T-helper 17 cell (primary cell): ENCODE measurements at places on chromosomes 16 and 17.

- no peaks in the 10 kb centered on the region for H3K4me1 ChIP-seq
- peaks cover 3% of the 10 kb centered on the region for H3K36me3 ChIP-seq
- no peak overlapping the region for H3K27ac ChIP-seq
- peaks cover 64% of the 10 kb centered on the region for H3K27me3 ChIP-seq
Observed at GRCh38 chr17:34130544-34130943, 124.5 kb upstream of the CCL2 start.

DNA sequence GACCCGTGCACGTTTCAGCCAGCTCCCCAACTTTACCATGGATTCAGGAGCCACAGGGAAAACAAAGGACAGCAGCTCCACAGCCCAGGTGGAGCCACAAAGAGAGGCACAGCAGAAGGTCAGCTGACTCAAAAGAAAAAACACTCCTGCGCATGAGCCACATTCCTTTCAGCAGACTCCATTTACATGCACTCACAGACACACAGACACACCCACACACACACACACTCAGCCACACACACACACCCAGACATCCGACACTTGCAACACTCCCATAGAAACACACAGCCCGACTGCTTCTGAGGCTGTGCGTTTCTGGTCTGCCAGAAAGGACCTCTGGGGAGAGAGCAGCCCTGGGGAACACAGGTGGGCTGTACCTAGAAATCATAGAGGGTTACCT is 2335.5 kb downstream of the TP53TG3F start:
- no peak for DNase-seq
- no peaks in the 10 kb centered on the region for H3K4me1 ChIP-seq
- no peaks in the 10 kb centered on the region for H3K36me3 ChIP-seq
- H3K27ac ChIP-seq, result no peak overlapping the region

GRCh38 chr17:55692276-55692675 is 30.4 kb downstream of the TMEM100 start:
- no peak overlapping the region for H3K27ac ChIP-seq
- no peak for DNase-seq
- H3K4me3 ChIP-seq, result no peak overlapping the region
- no peaks in the 10 kb centered on the region for H3K4me1 ChIP-seq
- peaks cover 18% of the 10 kb centered on the region for H3K27me3 ChIP-seq

DNA sequence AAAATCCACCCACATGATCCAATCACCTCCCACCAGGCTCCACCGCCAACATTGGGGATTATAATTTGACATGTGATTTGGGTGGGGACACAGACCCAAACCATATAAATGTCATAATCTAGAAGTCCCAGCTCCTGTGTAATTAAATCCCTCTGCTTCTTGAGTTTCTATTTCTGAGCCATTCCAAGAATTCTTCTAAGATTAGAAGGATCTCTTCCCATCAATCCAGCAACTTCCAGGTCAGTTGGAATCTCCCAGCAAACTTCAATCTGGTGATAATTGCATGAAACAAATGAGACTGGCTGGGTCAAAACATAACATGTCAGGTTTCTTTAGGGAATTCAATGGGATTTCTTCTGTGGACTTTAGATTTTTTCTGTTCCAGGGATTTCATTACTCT is 127.8 kb upstream of the CDH5 start:
- no peak overlapping the region for H3K27ac ChIP-seq
- no peaks in the 10 kb centered on the region for H3K4me1 ChIP-seq
- peaks cover 39% of the 10 kb centered on the region for H3K27me3 ChIP-seq
- no peaks in the 10 kb centered on the region for H3K36me3 ChIP-seq
- H3K4me3 ChIP-seq, result no peak overlapping the region

GRCh38 chr17:44326861-44327444 is 2.3 kb upstream of the SLC25A39 start:
- H3K27me3 ChIP-seq, result no peaks in the 10 kb centered on the region
- no peaks in the 10 kb centered on the region for H3K36me3 ChIP-seq
- DNase-seq, result peak; percentile 89
- peak overlapping the region; percentile 93 for H3K4me3 ChIP-seq

- H3K4me1 ChIP-seq, result peaks cover 68% of the 10 kb centered on the region
- H3K27me3 ChIP-seq, result no peaks in the 10 kb centered on the region
- no peak for DNase-seq
- H3K27ac ChIP-seq, result peak overlapping the region; percentile 99
- no peaks in the 10 kb centered on the region for H3K36me3 ChIP-seq
- peak overlapping the region; percentile 87 for H3K4me3 ChIP-seq
Observed at GRCh38 chr17:77435272-77436057, 294.7 kb downstream of the SEC14L1 start.

DNA sequence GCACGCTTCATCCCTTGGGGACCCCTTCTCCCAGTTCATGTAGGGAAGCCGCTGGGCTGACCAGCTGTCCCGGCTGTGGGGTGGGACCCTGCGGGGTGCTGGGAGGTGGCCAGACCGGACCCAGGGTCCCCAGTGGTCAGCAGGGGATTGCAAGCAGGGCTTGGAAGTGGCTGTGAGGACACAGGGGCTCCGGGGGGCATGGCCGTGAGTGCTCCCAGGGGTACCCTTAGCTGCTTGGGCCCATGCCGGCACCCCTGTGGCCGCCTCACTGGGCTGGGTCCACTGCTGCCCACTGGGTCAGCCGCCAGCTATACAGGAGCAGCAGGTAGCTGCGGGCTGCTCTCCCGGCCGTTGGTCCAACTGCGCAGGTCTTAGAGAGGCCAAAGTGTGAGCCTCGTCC is 18.8 kb downstream of the PRSS27 start:
- H3K27me3 ChIP-seq, result no peaks in the 10 kb centered on the region
- H3K36me3 ChIP-seq, result peaks cover 8% of the 10 kb centered on the region
- H3K4me1 ChIP-seq, result peaks cover 3% of the 10 kb centered on the region
- DNase-seq, result no peak

DNA sequence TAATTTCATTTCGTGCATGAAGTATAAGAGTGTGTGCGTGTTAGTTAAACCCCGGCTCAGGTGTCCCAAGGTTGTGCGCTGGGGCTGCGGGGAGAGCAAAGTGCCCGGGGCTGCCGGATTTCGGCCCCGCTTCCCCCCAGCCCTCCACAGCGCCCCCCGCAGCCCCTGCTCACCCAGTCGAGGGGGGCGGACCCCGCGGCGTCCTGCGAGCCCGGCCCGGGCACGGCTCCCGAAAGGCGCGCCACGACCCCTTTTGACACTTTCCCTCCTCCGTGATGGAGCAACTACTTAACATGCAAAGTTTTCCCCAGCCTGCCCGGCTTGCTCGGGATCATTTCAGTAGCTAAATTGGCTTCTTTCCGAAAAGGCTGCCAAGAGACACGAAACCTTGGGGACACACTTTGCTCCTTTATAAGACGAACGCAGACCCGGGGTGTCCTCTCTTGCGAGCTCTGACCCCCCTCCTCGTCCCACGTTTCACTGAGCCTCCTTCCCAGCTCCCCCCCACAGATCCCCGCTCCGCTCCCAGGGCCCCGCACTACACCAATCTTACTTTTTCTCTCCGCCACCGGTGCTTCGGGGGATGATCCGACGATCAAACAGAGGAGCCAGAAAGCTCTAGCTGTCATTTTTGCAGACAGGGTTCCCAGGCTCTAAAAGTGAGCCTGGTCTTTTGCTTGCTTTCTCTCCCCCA is 552 bp downstream of the C17orf58 start:
- peak; percentile 26 for DNase-seq
- peaks cover 14% of the 10 kb centered on the region for H3K27me3 ChIP-seq
- H3K36me3 ChIP-seq, result peaks cover 3% of the 10 kb centered on the region
- peak overlapping the region; percentile 69 for H3K27ac ChIP-seq

DNA sequence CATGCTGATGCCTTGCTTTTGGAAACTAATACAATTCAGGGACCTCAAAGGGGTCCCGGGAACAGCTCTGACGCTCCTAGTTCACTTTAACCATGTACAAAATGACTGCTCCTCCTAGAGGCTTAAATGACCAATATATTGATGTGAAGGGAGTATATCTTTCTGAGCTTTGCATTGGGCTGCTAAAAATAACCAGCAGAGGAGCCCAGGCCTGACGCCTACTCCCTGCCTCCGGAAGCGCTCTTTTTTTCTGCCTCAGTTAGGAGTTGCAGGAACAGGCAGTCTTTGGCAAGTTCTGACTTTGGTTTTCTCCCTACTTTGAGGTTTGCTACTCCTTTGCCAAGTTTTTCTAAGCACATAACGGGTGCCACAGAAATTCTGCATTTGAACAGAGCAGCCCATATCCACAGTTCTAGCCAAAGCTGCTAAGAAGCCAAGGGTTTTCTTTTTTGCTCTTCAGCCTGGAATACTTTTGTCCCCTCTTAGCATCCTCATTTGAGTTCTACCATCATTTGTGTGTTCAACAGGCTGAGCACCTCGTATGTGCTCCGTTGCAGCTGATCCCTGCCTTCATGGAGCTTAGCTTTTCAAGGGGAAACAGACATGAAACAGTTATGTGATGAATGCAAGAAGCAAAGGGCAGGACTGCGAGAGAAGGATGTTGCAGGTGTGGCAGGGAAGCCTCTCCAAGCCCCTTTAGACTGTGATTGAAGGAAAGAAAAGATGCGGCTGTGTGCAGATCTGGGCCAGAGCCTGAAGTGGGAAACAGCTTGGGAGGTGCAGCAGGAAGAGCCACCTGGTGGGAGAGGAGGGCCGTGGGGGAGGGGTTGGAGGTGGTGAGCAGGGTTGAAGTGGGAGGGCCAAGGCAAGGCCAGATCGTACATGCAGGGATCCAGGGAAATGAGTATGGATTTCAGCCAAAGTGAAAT is 2.8 kb upstream of the NAGPA start:
- no peak overlapping the region for H3K27ac ChIP-seq
- no peak for DNase-seq
- H3K27me3 ChIP-seq, result peaks cover 6% of the 10 kb centered on the region
- H3K4me3 ChIP-seq, result no peak overlapping the region
- H3K36me3 ChIP-seq, result no peaks in the 10 kb centered on the region

GRCh38 chr16:70157105-70157476 is 16.5 kb upstream of the CLEC18C start:
- H3K27me3 ChIP-seq, result no peaks in the 10 kb centered on the region
- no peak overlapping the region for H3K27ac ChIP-seq
- no peak overlapping the region for H3K4me3 ChIP-seq
- DNase-seq, result no peak
- peaks cover 29% of the 10 kb centered on the region for H3K36me3 ChIP-seq

DNA sequence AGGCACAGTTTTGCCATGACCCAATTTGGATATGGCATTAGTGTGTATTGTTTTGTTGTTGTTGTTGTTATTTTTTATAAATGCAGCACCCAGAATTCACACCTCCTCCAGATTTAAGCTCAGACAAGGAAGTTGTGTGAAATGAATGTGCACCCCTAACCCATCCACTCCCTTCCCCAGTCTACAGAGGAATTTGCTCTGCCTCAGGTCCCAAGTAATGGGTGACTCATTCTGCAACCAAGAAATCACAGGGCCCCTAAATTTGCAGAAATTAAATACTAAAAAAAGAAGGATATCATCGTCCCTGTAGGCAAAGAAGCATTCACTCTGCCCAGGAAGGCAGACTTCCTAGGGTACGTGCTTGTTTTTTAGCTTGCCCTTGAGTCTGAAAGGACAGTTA is 62.3 kb downstream of the CLEC16A start:
- H3K36me3 ChIP-seq, result peaks cover 14% of the 10 kb centered on the region
- H3K4me1 ChIP-seq, result peaks cover 15% of the 10 kb centered on the region
- no peak overlapping the region for H3K4me3 ChIP-seq
- peak overlapping the region; percentile 68 for H3K27ac ChIP-seq

- H3K4me1 ChIP-seq, result no peaks in the 10 kb centered on the region
- no peak for DNase-seq
- H3K36me3 ChIP-seq, result no peaks in the 10 kb centered on the region
- no peak overlapping the region for H3K4me3 ChIP-seq
Observed at GRCh38 chr17:6011206-6011605, 59.0 kb upstream of the WSCD1 start.
